Fibroblast of the aortic adventitia (primary cell): ENCODE measurements at places on chromosomes 13 and 19. TPM values are rescaled to one million over a fixed set of nuclear protein-coding genes. Genes with fewer than 3 reads are reported as not detected.

DNA sequence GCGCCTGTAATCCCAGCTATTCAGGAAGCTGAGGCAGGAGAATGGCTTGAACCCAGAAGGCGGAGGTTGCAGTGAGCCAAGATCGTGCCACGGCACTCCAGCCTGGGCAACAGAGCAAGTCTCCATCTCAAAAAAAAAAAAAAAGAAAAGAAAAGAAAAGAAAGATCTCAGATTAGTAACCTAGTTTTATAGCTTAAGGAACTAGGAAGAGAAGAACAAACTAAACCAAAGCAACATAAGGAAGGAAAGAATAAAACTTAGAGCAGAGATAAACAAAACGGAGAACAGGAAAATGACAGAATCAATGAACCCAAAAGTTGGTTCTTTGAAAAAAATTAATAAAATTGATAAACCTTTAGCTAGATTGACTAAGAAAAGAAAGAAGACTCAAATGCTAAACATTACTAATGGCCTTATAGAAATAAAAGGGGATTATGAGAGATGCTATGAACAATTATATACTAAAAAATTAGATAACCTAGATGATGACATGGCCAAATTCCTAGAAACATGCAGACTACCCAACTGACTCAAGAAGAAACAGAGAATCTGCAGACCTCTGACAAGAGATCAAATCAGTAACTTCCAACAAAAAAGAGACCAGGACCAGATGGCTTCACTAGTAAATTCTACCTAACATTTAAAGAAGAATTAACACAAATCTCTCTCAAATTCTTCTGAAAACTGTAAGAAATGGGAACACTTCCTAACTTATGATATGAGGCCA is 68.2 kb downstream of the CDADC1 start:
- no peak for DNase-seq

DNA sequence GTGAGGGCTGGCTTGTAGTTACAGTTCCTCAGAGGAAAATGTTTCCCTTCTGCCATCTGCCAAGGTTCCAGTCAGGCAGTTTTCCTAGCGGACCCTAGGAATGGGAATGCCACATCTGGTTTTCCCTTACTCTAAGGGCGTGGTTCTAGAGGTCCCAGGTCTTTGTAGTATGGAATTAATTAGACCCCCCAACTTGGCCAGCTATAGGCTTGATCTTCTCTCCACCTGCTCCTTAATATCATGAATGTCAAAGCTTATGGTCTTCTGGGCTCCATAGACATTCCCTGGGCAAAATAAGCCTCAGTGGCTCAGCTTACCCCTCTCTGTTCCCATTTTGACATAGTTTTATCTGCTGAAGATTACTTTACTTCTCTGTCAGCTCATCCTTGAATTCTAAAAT is 70.0 kb downstream of the ZNF568 start:
- DNase-seq: no peak

The GRIN3B gene
- total RNA-seq: 0.45 and 0.74 TPM in 2 replicates

The PTGIR gene
- 11.4 and 23.2 TPM in 2 replicates for total RNA-seq

The EPSTI1 gene
- total RNA-seq: 2.0 and 15.7 TPM in 2 replicates
